ENCODE measurements at places on chromosomes 3 and 15.

DNA sequence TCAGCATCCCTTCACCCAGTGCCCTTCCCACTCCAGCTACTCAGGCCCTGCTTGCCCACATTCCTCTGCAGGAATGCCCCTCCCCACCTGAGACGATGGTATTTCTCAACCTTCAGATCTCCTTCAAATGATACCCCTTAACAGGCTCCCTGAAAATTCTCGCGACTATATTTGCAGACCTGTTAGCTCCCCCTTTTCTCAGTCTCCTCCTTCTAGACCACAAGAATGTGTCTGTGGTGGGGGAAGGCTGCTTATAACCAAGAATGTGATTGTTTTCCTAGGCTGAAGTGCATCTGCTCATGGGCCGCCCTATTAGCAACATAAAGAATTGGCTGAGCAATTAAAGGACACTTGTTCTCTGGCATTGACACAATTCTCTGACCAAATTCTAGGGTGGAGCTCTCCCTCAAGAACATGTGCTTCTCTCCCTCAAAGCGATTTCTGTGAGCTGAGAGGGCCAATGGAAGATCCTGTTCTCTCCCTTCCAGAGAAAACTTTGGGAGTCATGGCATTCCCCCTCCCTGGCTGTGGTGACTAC, 19.1 kb upstream of the LIMD1 start:
- DNase-seq = no peak

GRCh38 chr3:24628523-24629258, 134.0 kb upstream of the THRB start:
- no peak for DNase-seq

DNA sequence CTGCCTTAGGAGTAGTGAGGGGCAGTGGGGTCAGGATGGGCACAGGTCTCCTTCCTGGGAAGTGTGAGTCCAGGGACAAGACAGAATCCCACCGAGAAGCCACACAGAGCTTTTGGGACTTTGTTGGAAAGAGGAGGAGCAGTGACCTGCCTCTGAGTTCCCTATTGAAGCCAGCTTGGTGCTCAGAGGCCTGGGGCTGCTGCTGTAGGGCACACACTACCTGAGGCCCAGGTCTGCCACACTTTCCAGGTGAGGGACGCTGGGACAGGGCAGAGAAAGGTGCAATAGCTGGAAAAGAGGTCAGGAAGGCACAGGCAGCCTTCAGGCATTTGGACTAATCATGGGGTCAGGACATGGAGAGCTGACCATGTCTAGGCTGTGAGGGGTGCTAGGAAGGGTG, 67.7 kb downstream of the SCN5A start:
- DNase-seq = no peak

DNA sequence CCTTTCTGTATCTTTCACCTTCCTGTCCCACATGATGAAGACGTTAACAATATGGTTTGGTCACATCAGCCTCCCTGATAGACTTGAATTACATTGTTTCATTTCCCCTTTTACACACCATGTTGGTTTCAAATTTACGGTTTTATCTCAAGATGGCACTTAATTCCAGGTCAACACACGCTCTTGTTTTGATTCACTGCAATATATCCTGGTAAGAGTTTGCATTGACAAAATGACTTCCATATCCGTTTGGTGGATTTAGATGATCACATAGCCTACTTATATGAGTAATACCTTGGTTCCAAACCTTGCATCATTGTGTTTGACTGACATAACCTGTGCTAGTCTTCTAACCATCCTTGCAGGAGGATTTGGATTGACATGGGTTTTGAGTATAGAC, 499.4 kb downstream of the ROBO1 start:
- DNase-seq = no peak

GRCh38 chr15:89499156-89499555, 2.8 kb upstream of the RHCG start:
- no peak for DNase-seq

DNA sequence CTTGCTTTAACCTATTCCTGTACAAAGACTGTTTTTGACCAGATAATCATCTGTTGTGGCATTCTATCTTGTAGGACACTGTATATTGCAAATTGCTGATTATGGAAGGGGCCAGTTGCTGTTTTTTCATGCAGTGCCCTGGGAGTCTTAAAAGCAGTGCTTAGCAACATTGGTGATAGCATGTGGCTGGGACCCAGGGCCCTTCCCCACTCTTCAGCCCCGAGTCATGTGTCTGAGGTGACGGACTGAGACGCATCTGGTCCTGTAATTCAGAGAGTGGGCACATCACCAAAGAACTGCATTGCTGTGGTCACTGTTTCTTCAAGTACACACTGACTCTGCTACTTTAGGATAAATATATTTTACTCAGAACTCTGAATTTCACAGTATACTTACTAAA, 63.4 kb downstream of the SNRK start:
- no peak for DNase-seq

DNA sequence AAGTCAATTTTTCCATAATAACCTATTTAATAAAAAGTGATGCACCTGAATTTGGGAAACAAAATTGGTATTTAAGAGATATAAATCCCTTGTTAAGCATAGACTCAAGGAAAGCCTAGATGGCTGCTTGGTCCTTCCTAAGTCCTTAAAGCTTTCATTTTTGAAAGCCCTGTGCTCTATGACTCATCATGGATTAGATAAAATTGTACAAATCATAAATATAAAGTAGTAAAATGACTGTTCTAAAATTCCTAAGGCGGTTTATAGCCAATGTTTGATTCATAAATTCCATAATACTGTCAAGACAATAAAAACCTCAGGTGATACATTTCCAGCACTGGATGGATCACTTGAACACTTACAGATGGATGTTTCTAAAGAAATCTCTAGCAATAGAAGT, 730.8 kb upstream of the EPHA6 start:
- no peak for DNase-seq

DNA sequence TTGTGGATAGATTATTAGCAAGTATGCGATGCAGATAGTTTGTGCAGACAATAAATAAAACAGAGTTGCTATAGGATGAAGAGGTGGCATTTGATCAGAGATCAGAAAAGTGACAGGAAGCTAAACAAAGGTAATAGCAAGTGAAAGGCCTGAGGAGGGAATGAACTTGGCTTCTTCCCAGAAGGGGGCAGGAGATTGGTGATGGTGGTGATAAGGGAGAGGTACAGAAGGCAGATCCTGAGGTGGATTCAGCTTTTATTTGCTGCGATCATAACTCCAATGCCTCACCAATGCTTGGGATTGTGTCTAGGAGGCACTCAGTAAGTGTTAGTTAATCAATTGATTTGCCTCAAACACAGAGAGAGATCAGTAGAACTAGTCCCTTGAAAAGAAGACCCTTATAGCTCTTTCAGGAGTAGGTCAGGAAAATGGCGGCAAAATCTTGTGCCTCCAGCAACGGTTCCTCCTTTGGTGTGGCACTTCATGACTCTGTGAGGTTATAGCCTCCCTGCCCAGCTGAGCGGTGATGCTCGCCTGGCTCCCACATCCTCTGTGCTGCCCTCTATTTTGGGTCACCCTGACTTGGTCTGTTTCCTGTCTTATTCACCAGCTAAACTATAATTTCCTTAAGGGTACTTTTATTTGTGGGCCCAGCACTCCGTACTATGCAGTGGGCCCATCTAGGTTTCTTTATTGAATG, 37.5 kb downstream of the TGFBR2 start:
- no peak for DNase-seq

DNA sequence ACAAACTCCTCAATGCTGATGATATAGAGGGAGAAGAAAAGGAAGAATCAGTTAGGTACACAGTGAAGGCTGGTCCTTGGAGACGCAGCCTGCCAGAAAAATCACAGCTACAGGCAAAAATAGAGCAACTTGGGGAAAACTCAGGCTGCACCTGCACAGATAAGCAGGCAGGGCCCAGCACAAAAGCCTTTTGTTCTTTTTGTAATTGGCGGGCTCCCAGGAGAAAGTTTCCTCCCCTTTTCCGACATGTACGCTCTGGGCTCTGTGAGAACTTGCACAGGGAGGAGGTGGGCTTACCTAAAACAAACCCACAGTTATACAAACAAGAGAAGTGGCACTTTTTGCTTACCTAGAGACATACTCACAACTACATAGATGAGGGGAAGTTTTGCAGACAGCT, 813.4 kb upstream of the EPHA6 start:
- no peak for DNase-seq

GRCh38 chr15:89928421-89928820, 15.7 kb upstream of the ARPIN start:
- no peak for DNase-seq

Data from GM04503 (cell line).